CD8-positive, alpha-beta memory T cell (primary cell): ENCODE measurements at places on chromosomes 12 and 14.

GRCh38 chr12:56398324-56398723 lies 35.7 kb upstream of the APOF start:
- H3K27me3 ChIP-seq = no peaks in the 10 kb centered on the region
- H3K36me3 ChIP-seq = no peaks in the 10 kb centered on the region
- H3K4me3 ChIP-seq = no peak overlapping the region
- H3K27ac ChIP-seq = no peak overlapping the region
- no peaks in the 10 kb centered on the region for H3K4me1 ChIP-seq
- DNase-seq = no peak

DNA sequence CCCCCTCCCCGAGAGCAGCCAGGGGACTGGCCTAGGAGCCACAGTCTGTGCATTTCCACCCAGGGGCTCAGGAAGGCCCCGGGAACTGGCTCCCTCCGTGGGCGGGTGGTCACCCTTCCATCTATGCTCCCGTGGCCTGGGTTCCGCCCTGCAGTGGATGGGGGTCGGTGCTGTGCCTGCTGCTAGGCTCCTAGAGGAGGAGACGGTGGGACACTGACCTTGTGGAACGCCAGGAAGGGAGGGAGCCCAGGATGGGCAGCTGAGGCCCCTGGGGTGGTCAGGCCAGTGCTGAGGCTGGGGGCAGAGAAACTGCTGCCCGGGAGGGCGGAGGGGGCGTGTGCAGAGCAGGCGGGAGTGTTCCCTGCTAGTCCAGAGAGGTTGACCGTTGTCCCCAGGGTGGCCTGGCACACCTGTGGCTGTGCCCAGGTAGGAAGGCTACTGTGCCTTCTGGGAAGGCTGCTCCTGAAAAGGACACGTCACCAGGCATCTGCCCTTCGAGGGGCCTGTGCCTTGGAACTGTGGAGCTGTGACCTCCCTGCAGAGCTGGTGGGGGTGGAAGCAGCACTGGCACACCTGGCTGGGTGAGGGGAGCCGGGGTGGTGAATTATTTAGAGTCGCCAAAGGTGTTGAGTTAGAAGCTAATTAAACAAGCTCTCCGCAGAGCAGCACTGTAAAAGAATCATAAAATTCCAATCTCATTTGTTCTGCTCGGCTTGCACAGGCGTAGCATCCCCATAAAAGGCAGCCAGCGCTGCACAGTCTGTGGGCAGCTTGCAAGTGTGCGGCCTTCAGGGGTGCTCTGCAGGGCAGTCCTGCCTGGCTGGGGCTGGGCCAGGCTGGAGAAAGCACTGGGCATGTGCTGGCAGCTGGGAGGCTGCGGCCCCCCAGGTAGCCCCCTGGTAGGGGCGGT lies 145.1 kb downstream of the KIF26A start:
- H3K27me3 ChIP-seq = no peaks in the 10 kb centered on the region
- H3K27ac ChIP-seq = no peak overlapping the region
- no peaks in the 10 kb centered on the region for H3K4me1 ChIP-seq
- DNase-seq = peak; percentile 30
- H3K36me3 ChIP-seq = no peaks in the 10 kb centered on the region

- no peaks in the 10 kb centered on the region for H3K27me3 ChIP-seq
- DNase-seq = no peak
- H3K4me3 ChIP-seq = no peak overlapping the region
- H3K36me3 ChIP-seq = no peaks in the 10 kb centered on the region
- no peak overlapping the region for H3K27ac ChIP-seq
Observed at GRCh38 chr12:68115281-68115680, 44.3 kb downstream of the IFNG start.

GRCh38 chr12:95220726-95221125 lies 3.1 kb downstream of the VEZT start:
- H3K4me3 ChIP-seq = no peak overlapping the region
- peaks cover 17% of the 10 kb centered on the region for H3K4me1 ChIP-seq
- no peak overlapping the region for H3K27ac ChIP-seq
- H3K27me3 ChIP-seq = no peaks in the 10 kb centered on the region
- no peak for DNase-seq

DNA sequence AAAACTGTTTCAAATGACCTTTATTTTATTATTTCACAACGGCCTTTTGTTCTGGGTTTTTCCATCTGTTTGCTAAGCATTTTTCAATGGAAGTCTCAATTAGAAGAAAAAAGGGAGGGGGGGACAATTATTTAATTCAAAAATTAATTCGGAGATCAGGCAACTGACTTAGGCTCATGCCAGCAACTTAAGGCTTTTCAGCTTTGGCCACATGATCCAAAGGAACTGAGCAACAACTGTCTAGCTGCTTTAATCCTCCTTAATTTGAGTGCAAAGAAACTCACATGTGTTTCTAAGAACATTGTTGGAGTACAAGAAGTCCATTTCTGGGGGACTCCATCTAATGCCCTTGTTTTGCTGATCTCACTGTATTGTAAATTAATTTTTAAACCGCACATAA lies 188.0 kb downstream of the EXOC5 start:
- H3K4me1 ChIP-seq = no peaks in the 10 kb centered on the region
- no peak overlapping the region for H3K27ac ChIP-seq
- DNase-seq = no peak
- H3K36me3 ChIP-seq = no peaks in the 10 kb centered on the region
- no peaks in the 10 kb centered on the region for H3K27me3 ChIP-seq
